ENCODE measurements at places on chromosomes 7 and 10.
A peak's percentile ranks its signal among the peaks of the same experiment; 100 is the strongest.

- no peak for DNase-seq
Measured at GRCh38 chr10:17644485-17644943, 563 bp downstream of the STAM start.

GRCh38 chr7:7639847-7640220, 718 bp upstream of the UMAD1 start:
- peak; percentile 61 for DNase-seq

DNA sequence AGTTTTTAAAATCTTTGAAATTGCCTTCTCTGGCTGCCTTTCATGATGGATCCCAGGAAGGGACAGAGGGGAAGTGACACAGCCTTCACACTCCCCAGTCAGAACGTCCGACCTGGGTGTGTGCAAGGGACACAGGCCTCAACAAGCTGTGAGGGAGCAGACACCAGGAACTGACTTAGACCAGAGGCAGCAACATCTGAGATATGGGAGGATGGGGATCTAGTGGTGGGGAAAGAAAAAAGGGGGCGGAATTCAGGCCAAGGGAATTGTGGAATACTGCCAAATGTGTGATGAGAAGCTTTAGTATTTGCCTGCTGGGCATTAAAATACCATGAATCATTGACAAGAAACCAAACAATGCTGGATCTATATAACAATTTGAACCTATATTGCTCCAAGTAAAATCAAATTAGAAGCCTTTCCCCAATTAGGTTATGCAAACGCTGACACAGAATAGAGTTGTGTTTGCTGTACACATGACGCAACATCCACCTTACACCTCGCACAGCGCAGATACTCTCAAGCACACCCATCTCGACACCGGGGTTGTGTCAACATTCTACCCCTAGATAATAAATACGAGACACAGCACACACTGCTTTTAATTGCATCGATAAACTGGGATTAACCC, 17.2 kb upstream of the MNX1 start:
- DNase-seq, result no peak

DNA sequence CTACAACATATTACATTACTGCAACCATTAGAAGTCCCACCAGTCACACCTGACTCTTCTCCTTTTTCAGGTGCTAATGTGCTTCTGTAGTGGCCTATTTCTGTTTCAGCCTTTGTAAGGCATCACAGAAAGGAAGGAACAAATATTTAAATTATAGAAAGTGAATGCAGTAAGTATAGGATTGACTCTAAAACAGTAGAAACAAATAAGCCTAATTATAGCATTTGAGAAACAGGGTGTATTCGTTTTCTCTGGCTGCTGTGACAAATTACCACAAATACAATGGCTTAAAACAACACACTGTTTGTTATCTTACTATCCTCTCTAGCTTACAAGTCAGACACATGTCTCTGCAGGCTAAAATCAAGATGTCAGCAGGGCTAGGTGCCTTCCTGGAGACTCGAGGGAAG, 69.4 kb downstream of the CCSER2 start:
- DNase-seq, result no peak

DNA sequence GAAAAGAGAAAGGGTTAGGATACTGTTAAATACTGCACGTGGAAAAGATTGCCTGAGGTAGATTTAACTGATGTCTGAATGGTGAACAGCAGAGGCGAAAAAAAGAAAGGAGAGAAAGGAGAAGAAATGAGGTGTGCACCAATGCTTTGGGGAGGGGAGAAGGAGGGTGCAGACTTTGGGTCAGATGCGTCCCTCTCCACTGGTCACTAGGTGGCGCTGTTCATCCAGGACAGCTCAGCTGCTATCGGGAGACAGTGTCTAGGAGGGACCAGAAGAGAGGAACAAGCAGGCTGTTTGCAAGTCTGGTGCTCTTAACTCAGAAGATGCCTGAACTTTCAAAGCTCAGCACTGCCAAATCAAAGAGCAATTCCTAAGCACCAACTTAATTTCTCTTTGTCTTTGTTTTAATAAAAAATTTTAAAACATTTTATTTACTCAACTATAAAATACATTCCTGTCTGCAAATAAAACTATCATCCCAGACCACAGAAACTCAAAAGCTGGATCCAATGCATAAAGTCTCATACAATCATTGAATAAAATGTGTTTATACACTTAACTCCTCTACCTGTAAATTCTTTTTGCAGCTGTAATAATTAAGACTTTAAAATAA, 83.9 kb upstream of the PDLIM1 start:
- DNase-seq, result peak; percentile 36

DNA sequence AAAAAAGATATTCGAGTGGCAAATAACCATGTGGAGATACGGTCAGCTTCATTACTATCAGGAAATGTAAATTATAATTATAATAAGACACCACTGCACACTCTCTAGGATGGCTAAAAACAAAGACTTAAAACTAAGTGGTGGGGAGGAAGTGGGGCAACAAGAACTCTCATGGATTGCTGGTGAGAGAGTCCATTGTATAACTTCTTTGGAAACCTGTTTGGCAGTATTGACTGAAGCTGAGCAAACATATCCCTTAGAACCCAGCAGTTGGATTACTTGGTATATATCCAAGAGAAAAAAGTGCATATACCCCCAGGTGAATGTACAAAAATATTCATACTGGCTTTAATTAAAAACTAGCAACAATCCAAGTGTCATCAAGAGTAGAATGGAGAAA, 133.7 kb upstream of the CTBP2 start:
- DNase-seq, result no peak

DNA sequence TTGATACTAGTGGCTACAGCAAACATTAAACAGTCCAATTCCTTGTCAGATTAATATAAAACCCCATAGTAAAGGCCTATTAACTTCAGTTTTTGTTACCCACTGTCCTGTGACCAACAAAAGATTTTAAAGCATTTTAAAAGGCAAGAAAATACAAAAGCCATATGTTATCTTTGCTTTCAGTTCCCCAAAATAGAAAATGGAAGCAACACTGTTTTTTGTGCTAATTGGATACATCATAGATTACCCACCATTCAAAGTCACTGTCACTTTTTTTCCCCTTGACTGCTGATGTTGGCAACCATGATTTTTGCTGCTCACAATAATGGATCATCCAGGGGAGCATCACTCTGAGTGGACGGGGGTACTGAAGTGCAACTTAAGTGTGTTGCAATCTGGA, 52.4 kb upstream of the TMEM140 start:
- DNase-seq, result no peak

DNA sequence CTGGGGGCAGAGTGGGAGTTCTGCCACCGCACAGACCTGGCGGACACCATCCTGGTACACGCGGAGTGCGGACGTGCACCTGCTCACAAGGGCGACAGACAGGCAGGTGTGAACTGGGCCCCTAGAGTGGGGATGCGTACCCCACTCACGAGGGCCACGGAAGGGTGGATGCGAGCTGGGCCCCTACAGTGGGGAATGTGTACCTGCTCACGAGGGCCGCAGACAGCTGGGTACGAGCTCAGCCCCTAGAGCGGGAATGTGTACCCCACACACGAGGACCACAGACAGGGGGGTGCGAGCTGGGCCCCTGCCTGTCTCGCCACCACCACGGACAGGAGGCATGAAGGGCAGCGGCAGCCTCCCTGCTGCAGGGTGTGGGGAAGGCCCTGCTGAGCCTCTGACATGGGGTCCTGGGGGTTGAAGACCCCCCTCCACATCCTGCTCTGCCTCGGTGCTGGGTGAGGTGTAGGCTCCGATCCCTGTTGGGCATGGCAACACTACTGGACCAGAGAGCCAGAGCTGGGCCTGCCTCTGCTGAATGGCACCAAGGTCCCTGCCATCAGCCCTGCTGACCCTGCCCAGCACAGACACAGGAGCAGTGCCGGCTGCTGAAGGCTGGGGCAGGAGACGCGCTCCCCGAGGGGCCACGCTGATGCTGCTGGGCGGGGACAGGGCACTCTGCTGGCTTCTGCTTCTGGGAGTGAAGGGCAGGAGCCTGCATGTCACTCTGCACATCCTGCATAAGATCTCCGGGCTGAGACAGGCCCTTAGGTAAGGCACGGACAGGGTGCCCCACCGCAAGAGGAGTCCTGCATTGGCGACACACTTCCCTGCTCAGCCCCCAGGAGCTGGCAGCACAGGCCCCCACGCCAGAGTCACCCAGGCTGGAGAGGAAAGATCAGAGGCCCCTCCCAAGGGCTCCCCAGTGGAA, 259.2 kb downstream of the MAD1L1 start:
- no peak for DNase-seq

- DNase-seq, result no peak
Measured at GRCh38 chr10:131697476-131698128, 203.2 kb upstream of the PPP2R2D start.

DNA sequence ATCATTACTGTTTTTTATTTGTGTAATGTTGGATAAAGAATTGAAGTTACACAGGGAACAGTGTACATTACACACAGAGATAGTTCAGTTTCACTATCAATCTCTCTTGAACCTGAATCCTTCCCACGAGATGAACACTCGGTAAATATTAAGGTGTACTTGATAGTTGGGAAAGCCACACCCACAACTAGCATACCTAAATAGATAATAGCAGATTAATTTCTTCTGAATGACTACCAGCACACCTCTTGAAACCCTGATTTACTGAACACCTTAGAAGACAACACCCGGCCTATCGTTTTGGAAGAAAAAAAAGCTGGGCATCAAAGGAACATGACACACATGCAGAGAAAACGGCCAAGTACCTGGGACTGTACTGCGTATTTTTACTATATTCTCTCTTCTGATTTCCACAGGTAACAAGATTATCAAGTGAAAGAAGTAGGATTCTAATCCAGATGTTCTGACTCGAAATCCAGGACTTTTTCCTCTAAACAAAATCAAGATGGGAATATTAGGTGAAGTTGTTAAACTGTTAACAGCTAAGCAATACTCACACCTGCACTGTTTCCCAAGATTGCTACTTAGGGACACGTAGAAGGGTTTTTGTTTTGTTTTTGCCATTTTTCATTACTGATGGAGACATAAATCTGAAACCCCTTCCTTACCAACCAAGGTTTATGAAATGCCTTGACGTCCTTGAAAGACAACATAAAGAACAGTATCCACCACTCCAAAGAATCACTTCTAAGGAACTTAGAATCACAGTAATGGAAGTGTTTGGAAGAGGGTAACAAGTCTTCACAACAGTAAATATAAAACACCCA, 1.0 kb downstream of the CCDC186 start:
- no peak for DNase-seq

GRCh38 chr7:40402661-40403060, 267.9 kb downstream of the SUGCT start:
- DNase-seq, result no peak

DNA sequence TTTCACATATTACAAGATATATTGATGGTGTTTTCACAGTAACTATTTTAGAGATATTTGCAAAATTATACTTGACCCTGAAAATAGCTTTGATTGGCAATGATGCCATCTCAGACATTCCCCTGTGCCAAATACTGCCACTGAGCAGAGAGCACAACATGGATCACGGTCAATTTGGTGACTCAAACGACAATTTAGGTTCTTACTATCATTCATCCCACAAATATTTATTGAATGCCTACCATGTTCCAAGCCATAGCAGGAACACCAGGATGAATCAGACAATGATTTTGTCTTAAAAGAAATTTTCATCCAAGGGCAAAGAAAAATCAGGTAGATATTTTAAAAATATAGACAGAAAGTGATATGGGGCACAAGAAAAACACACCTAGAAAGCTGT, 153.2 kb upstream of the ADO start:
- DNase-seq, result no peak

DNA sequence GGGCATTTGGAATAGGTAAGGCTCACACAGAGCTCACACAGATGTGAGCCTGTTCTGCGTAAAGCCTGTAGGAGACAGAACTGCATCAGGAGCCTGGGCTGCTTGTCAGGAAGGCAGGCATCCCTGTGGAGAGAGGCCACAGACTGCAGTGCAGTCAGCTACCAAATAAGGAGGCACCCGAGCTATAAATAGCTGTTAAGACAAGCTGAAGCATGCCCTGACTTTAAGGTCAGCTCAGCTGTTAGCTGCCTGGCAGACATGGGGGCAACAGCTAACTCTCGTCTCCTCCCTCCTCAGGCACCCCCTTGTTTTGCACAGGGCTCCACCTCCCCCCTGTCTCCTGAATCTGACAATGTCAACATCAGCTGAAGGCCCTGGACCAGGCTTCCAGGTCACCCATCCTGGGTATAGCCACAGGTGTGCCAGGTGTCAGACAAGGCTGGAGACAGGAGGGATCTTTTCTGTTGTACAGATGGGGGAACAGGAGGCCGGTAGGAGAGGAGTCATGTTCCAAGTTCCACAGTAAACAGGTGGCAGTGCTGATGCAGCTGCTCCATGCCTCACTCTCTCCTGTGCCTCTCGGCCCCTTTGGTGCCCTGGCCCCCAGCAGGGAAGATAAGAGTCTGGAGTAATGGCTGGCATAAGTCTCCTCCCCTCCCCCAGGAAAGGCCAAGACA, 27.6 kb upstream of the MKRN1 start:
- DNase-seq, result no peak

- no peak for DNase-seq
Measured at GRCh38 chr7:131544449-131545301, 11.8 kb downstream of the PODXL start.

GRCh38 chr10:47137311-47137851, 162.6 kb upstream of the GDF10 start:
- DNase-seq, result no peak

- DNase-seq, result no peak
Measured at GRCh38 chr10:18312374-18313139, 172.3 kb downstream of the CACNB2 start.

- DNase-seq, result no peak
Measured at GRCh38 chr7:111242141-111242755, 151.3 kb downstream of the LRRN3 start.

DNA sequence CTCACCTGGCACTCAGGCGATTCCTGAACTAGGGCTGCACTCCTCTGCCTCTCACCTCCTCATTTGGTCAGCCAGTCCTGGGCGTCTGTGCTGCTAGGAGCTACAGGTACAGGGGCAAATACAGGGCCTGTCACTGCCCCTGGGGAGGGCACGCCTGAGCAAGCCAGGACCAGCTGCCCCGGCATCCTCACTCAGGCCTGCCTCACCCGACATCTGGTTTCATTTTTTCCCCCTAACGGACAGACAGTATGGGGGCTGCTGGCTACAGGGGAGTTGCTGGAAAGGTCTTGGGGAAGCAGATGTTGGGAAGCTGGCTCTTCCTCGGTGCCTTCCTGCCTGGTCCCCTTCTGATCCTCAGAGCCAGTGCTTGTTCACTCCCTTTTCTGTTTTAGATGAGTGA, 77.3 kb upstream of the PPIF start:
- DNase-seq, result no peak

DNA sequence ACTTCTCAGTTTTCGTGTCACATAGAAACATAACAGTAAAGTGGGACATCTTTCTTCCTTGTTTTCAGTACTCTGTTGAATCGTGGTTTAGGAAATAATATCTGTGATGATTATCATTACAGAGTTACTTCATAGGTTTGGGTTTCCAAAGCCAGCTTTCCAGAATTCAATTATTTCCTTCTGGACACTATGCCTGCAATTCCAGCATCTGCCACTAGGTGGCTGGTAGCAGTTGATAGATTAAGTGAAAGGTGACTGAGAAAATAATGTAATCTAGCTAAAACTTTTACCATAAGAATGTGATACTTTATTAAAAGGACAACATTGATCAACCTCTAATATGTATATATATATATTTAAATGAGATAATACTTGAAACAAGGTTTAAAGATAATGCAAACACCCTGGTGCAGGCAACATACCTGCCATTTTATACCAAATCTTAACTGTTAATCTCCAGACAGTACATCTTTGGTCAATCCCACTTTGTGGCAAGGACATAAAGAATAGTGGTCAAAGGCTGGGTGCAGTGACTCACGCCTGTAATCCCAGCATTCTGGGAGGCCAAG, 102.6 kb downstream of the SH3PXD2A start:
- DNase-seq, result peak; percentile 30

Data from activated naive CD4-positive, alpha-beta T cell treated with anti-CD3 and anti-CD28 coated beads, Interleukin-2, amount 50 U/mL, for 16 hours (primary cell).